ENCODE measurements at places on chromosomes 11 and 22.

- no peak for DNase-seq
Measured at GRCh38 chr11:30760345-30760744, 174.2 kb upstream of the MPPED2 start.

GRCh38 chr11:67020949-67021348, 2.0 kb upstream of the SYT12 start:
- no peak for DNase-seq

- DNase-seq = no peak
Measured at GRCh38 chr22:44025171-44026065, 1.3 kb downstream of the PARVB start.

GRCh38 chr11:127454856-127455255, 454.3 kb upstream of the KIRREL3 start:
- no peak for DNase-seq

DNA sequence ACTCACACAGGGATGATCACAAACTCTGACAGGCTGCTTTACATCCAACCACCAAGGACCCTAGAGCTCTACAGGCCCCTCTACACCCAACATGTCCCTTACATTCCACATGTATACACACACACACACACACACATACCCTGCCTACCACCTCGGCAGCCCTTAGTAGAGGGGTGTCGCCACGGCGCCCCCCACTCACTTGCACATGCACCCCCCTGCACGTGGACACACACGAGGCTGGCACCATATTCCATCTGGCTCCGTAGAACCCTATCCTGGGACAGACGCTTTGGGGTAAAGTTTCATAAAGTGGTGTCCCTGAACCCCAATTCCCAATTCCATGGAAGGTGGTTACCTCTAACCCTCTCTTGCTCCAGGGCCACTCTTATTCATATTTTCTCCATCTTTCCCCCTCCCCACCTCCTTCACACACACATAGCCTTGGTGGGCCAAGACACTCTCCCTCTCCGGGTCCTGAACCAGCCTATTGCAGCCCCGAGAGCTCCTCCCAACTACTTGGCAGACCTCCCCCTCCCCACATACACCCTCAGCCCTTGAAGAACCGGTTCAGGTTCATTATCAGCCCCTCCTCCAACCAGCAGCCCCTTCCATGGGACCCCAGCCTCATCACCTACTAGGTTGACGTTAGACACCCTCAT, 809 bp downstream of the PDE2A start:
- DNase-seq = no peak

DNA sequence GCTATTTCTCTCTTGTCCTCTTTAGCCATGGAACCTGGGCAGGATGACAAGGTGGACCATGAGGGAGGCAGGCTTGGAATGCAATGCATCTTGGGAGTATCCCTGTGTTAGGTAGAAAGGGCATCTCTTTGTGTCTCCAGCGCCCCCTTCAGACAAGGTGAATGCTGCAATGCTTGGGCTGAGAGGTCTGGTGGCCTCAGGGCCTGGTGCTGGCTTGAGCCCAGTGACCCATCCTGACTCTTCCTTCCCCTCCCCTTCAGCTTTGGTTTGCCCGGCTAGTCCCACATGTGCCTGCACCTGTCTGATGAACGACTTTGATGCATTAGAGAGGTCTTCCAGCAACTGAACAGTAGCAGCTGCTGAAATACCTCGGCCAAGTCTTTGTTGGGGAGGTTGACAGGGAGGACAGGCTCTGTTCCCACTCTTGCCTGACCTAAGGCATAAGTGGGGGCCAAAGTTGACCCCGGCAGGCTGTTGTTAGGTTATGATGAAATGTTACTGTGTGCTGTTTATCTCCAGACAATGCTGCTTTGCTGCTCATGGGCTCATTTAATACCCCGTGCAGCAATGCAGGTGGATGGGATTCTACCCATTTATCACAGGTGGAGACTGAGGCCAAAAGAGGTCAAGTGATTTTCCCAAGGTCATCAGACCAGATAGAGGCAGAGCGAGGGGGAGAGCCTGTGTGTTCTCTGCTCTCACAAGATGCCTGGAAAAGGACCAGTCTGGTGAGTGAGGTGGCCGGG, 22.5 kb downstream of the MYO18B start:
- no peak for DNase-seq

DNA sequence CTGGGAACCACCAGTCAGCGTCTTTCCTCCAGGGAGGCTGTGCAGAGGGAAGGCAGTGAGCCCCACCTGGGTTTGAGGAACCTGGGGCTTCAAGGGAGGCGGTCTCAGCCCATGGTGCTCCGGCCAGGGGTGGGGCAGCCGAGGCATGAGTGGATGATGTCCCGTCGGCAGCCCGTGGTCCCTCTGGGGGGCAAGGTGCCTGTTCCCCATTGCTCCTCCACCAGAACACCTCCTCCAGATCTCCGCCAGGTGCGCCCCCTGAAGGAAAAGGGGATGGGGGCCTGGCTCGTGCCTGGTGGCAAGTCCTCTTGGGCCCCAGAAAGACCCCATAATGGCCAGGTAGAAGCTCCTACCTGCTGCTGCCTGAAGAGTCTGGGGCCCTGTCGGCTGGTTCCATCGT, 94.1 kb downstream of the KCNQ1 start:
- DNase-seq = no peak

- no peak for DNase-seq
Measured at GRCh38 chr11:92531065-92531739, 306.6 kb downstream of the FAT3 start.

- DNase-seq = peak; percentile 71
Measured at GRCh38 chr11:17439316-17439782, 37.3 kb downstream of the ABCC8 start.

- DNase-seq = peak; percentile 54
Measured at GRCh38 chr11:83292709-83293456, 6.7 kb upstream of the CCDC90B start.

DNA sequence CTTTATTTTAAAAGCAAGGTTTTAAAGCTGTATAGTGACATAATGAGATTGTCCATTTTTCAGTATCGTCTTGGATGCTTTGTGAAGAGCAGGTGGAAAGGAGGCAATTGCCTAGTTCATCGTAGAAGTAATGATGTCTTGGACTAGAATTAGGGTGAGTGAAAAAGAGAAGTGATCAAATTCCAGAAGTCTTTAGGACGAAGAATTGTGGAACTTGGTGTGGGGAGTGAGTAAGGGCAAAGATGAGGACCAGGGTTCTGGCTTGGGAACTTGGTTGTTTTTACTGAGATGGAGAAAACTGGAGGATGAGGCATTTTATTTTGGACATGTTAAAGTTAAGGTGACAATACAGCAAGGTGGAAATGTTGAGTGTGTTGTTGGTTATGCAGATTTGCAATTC, 1.2 kb downstream of the ILK start:
- no peak for DNase-seq

DNA sequence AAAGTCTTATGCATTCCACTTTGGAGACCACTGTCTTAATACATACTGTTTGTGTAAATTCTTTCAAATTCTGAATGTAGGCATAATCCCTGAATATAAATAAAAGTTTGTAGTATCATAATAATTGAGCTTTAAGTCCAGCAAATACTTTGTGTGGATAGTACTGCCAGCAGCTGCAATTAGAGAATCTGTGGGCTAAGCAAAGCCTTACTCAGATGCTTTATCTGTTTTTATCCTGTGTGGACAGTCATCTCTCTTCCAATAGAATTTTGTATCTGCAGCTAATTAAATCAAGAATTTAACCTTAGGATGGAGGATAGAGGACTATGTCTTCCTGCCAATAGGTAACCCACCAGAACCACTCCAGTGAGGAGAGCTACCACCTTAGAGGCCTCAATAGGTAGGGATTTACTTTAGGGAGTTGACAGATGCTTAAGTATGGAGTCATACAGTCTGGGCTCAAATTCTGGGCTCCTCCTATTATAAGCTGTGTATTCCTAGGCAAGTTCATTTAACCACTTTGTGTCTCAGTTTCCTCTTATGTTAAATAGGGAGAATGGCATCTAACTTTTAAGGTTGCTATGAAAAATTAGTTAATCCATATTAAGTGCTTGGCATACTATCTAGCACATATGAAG, 71.1 kb downstream of the STIM1 start:
- DNase-seq = no peak

- peak; percentile 63 for DNase-seq
Measured at GRCh38 chr22:42379966-42380537, 52.2 kb downstream of the NFAM1 start.

DNA sequence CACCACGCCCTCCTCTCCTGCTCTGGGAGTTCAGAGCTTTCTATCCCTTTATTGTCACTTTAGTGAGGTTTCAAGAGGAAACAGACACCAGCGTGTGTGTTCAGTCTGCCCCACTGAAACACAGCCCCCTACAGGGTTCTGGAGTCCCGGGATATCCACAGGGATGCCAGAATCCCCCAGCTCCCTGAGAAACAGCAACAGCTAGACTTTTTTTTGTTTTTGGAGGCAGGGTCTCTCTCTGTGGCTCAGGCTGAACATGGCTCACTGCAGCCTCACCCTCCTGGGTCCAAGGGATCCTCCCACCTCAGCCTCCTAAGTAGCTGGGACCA, 10.4 kb downstream of the SULT4A1 start:
- DNase-seq = no peak

- DNase-seq = no peak
Measured at GRCh38 chr11:117584056-117584830, 212.8 kb downstream of the DSCAML1 start.

- no peak for DNase-seq
Measured at GRCh38 chr11:2109541-2110019, 29.6 kb downstream of the IGF2 start.

- peak; percentile 14 for DNase-seq
Measured at GRCh38 chr22:31036671-31037550, 44.2 kb upstream of the SMTN start.

- peak; percentile 85 for DNase-seq
Measured at GRCh38 chr11:73647459-73648100, 1.2 kb downstream of the PLEKHB1 start.

- no peak for DNase-seq
Measured at GRCh38 chr22:46749682-46750529, 11.9 kb upstream of the CERK start.

- DNase-seq = no peak
Measured at GRCh38 chr11:86741839-86742805, 58.2 kb upstream of the PRSS23 start.

DNA sequence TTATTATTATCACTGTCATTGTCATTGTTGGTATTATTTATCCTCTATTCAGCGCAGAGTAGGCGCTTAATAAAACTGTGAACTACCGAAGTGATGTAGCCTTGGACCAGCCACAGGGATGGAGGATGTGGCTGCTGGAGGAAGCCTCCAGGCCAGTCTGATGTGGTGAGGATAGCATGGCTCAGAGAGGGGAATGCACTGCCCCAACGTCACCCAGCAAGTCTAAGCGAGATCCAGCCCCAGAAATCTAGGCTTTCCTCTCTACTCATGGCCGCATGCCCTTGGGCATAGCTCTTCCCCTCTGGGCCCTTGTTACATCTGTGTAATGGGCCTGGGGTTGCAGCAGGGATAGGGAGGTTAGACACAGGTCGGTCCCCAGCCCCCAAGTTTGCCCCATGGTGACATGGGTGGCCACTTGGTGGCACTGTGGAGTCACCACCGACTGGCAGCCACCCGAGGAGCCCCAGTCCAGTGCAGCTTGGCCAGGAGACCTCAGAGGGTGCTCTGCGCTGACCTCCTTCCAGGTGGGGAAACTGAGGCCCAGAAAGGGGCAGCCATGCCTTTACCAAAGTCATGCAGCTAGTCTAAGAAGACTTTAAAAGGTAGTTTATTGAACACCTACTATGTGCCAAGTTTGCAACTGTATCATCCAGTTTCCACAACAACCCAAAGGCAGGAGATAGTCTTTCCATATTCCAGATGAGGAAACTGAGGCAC, 395.7 kb downstream of the MN1 start:
- peak; percentile 56 for DNase-seq

DNA sequence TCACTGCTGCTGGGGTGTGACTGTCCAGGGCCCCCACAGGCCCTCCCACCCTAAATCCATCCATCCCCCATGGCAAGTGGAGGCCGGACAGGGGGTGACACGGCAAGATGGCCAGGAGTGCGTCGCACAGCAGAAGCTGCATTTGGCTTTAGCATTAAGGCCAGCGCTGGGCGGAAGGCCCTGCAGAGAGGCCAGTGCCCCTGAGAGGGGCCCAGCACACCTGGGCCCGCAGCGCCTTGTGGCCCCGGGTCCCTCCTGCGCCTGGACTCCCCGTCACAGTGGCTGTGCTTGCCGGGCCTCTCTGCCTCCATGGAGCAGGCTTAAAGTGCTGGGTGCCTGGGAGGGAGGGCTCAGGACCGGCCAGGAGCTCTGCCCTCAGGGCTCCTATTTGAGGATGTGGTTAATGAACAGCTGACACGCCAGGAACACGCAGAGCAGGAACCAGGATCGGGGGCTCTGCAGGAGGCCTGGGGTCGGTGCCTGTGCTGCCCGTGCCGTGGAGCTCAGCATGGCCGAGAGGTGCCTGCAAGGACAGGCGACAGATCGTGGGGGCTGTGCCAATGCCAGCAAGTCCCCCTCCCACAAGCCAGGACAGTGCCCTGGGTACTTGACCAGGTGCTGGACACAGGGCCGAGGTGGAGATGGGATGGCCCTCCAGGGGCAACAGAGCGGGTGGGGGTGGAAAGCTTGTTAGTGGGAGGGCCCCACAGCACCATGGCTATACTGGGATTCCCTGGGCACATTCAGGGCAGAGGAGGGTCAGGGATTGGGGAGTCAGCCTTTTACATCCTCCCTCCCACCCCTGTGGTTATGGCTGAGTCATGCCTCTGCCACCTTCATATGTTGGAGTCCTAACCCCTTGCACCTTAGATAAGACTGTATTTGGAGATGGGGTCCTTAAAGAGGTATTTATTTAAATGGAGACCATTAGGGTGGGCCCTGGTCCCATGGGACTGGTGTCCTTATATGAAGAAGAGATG, 30.9 kb upstream of the CARS1 start:
- DNase-seq = no peak

- DNase-seq = no peak
Measured at GRCh38 chr22:43312608-43313007, 30.6 kb downstream of the SCUBE1 start.

DNA sequence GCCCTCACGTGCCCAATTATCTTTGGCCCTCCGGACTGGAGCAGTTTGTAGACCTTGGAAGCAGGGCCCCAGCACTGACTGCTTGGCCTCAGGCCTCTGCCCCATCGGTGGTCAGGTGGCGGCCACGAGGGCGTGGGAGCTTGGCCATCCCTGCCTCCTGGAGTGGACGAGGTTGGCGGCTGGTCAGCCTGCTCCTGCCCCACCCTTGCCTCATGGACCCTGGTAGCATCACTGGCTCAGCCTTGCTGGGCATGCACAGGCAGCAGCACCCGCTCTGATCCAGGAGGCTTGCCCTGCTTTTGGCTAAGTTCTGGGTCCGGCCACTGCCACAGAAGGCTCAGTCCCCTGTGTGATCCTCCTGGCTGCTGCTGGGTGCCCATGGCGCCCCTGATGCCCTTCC, 4.1 kb downstream of the KRTAP5-3 start:
- no peak for DNase-seq

DNA sequence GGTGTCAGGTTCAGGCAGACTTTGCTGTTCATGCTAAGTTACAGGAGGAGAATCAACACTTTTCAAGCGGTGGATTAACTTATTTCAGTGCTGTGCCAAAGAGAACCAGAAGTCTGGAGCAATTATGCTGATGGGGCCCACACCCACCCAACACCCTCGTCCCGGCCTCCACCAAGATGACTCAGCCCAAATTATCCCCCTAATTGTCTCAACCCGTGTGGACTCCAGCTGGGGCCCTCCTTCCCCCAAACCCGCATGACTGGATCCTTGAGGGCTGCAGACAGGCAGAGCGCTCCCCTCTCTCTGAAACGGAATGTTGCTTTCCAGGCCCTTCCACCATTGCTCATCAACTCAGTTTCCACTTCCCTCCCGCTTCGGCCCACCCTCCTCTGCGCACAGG, 34.6 kb upstream of the MN1 start:
- DNase-seq = no peak

- DNase-seq = no peak
Measured at GRCh38 chr11:15956302-15956701, 400.0 kb downstream of the SOX6 start.

- no peak for DNase-seq
Measured at GRCh38 chr22:32005453-32005852, 37.6 kb upstream of the SLC5A1 start.

Measured in NCI-H524 (cell line).